Activated T-cell treated with anti-CD3 and anti-CD28 coated beads, Interleukin-2, amount 50 U/mL, for 1 hour (primary cell): ENCODE measurements at places on chromosomes 12 and 14.

GRCh38 chr14:54440476-54440872 lies 700 bp downstream of the CNIH1 start:
- DNase-seq, result no peak

- DNase-seq, result no peak
These were observed 216.9 kb upstream of the DIO2 start for GRCh38 chr14:80428171-80428570.

- DNase-seq, result no peak
These were observed 81.4 kb downstream of the TESC start for GRCh38 chr12:117017807-117018206.

DNA sequence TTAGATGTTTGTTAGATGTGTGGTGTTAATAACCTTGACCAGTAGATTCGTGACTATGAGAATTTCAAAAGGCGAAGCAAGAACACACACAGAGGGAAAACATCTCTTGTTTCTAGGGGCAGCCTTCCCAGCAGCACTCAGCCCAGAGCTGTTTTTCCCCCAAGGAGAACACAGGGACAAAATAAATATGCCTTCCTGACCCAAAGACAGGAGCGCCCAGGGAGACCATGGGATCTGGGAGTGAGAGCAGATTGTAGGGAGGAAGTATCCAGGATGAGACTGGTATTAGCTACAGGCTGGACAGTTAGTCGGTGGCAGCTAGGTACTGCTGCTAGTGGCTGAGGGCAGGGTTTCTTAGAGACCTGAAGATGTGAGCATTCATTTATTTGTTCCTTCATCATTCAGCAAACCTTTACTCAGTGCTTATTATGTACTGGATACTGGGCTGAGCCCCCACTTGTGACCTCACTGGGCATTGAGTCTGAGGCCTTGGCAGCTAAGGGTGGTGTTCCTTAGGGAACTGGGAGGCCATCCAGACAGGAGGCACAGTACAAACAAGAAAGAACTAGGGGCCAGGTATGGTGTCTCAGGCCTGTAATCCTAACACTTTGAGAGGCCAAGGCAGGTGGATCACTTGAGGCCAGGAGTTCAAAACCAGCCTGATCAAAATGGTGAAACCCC lies 469.8 kb downstream of the ZFP36L1 start:
- DNase-seq, result no peak

DNA sequence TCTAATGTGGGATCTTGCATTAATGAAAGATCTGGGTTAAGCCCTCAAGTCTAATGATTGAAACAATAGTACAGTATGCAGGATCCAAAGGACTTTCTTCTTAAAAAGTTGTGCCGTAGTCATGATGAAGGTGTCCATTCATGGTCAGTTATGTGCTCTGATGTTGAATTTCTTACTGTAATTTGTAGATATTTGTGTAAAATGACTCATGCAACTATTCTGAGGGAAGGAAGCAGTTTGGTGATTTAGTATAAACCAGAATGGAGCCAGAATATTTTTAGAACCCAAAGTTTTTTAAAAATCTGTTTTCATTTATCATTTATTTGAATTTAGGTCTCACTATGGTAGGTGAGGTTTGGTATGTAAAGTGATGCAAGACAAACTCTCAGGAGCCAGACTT lies 151.2 kb downstream of the AKAP6 start:
- no peak for DNase-seq

GRCh38 chr14:85471156-85471555 lies 58.8 kb upstream of the FLRT2 start:
- no peak for DNase-seq

- no peak for DNase-seq
These were observed 117.8 kb downstream of the PLXNC1 start for GRCh38 chr12:94265966-94266745.

DNA sequence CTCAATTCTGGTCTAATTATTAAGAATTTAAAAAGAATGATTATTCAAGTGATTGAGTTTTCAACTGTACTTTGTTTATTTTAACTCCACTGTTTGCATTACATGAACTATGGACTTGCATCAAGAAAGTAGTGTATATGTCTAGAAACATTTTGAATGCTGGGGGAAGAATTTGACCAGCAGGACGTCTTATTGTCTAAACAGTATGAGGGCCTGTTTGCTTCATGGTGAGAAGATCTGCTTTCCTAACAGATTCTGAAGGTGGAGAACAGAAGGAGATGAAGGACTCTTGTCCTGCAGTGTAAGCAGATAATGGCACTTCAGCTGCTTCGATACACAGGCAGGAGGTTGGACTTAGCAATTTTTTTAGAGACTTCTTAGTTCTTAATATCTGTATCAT lies 176.0 kb downstream of the DACT1 start:
- no peak for DNase-seq

- no peak for DNase-seq
These were observed at the start of gene RAB35 for GRCh38 chr12:120116441-120116791. Gene RAB35 (minus strand): TSS chr12:120116753. CDS start chr12:120116650, 103 bp downstream.

GRCh38 chr12:123906711-123907420 lies 65.8 kb downstream of the CCDC92 start:
- DNase-seq, result no peak

DNA sequence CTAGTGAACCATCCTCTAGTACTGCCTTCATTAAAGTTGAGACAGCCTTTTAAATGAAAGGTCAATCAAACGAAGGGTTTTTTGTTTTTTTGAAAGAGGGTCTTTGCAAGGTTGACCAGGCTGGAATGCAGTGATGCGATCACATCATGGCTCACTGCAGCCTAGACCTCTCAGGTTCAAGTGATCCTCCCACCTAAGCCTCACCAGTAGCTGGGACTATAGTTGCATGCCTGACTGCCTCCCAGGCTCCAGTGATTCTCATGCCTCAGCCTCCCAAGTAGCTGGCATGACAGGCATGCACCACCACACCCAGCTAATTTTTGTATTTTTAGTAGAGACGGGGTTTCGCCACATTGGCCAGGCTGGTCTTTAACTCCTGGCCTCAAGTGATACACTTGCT lies 114.6 kb upstream of the SINHCAF start:
- no peak for DNase-seq

DNA sequence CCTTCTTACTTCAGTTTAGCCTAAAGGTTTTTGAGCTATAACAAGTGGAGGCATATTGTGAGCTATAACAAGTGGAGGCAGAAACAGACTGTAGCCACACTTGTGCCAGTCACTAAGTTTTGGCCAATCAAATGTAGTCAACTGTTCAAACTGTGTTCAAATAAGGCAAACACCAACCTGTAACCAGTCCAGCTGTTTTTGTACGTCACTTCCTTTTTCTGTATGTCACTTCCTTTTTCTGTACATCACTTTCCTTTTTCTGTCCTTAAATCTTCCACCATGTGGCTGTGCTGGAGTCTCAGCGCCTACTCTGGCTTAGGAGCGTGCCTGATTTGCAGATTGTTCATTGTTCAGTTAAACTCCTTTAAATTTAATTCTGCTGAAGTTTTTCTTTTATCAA lies 79.7 kb downstream of the FUT8 start:
- no peak for DNase-seq

GRCh38 chr14:76181546-76181945 lies 29.8 kb downstream of the GPATCH2L start:
- no peak for DNase-seq

GRCh38 chr14:95537298-95538089 lies 2.6 kb downstream of the GLRX5 start:
- no peak for DNase-seq

- DNase-seq, result no peak
These were observed 4.3 kb upstream of the TRAF3 start for GRCh38 chr14:102772781-102773570.

DNA sequence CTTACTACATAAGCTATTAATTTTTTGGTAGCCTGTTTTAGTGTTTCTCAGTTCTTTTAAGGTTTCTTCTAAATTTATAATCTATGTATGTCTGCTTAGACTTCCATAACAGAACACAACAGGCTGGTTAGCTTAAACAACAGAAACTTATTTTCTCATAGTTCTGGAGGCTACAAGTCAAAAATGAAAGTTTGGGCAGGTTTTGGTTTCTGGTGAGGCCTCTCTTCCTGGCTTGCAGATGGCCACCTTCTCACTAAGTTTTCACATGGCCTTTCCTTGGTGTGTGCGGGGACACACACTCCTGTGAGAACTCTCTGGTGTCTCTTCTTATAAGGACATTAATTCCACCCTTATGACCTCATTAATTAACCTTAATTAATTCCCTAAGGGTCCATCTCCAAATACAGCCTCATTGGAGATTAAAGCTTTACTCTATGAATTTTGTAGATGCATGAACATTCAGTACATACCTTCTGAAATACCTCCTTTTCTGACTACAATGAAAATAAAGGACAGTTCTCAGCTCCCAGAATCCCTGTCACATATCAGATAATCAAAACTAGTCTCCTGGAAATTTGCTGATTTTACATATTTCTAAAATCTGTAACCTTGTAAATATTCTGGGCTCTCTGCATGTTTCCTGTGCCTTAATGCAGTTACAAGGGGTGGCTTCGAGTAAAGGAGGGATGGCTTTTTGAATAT lies 23.2 kb upstream of the BMAL2 start:
- DNase-seq, result no peak

GRCh38 chr12:122206111-122206881 lies 2.8 kb downstream of the B3GNT4 start:
- no peak for DNase-seq

- peak; percentile 85 for DNase-seq
These were observed 92.0 kb downstream of the SCARB1 start for GRCh38 chr12:124771462-124772288.

GRCh38 chr12:52648012-52648550 lies 3.9 kb downstream of the KRT2 start:
- no peak for DNase-seq

GRCh38 chr14:69317102-69317755 lies 57.3 kb downstream of the GALNT16 start:
- no peak for DNase-seq

DNA sequence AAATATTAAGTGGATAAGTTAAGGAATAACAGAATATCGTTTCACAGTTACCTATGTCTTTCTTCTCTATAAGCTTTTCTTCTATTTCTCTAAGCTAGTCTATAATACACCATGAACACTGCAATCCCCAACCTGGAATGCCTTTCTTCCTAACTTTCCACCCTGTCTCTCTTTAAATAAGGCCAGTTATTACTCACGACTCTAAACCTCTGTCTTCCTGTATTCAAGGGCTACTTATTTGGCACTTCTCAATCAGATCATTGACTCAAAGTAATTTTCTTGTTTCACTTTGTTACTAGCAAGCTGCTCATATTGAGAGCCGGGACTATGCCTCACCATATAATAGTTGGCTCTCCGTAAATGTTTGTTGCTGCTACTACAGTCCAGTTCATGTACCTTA lies 13.5 kb downstream of the FERMT2 start:
- no peak for DNase-seq

GRCh38 chr12:111467092-111467856 lies 61.6 kb downstream of the SH2B3 start:
- DNase-seq, result no peak

DNA sequence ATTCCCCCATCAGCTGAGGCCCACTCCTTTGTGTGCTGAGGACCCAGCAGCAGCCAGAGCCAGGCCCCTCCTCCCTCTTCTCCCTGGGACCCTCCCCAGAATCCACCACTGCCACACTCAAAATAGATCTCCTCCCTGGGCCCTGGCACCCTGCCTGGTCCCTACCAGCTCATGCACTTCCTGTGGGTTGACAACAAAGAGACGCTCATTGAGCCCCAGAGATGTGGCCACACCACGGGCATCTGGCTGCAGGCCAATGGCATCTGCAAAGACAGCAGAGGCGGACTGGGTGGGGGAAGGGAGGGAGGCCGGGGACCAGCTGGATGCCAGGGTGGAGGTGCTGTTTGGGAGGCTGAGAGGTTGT lies 16.0 kb upstream of the ENDOU start:
- DNase-seq, result peak; percentile 68

DNA sequence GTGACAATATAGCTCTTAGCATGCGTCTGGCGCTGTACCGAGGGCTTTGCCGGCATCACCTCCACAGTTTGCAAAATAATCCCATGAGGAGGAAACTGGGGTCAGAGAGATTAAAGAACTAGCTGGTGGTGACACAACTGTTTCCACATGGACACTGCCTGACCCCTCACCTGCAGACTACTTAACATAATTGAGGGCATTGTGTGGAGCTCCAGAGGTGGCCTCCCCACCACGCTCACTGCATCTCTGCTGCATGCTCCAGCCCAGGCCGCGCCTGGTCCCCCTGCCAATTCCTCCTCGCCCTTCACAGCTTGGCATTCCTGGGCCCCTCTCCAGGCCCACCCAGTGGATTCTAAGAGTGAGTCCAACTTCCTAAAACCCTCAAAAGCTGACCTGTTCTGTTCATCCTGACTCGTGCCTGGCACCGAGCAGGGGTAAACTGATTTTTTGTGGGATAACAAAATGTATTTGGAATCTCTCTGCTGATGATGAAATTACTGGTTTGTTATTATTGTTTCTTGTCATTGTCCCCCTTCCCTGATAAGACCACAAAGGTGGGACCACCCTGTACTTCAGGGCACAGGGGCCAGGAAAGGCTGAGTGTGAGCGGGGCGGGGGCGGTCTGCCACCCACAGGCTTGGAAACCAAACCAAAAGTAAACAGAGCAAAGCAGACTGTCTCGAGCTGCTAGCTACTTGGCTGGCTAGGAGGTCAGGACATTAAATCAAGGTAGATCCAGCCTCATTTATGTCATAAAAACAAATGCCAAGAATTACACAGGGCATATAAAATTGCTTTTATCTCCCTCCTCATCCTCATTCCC lies 40.6 kb downstream of the CHGA start:
- no peak for DNase-seq

GRCh38 chr12:69672195-69672594 lies 26.9 kb downstream of the BEST3 start:
- DNase-seq, result no peak

GRCh38 chr14:69091695-69092094 lies 61.2 kb downstream of the DCAF5 start:
- DNase-seq, result no peak

DNA sequence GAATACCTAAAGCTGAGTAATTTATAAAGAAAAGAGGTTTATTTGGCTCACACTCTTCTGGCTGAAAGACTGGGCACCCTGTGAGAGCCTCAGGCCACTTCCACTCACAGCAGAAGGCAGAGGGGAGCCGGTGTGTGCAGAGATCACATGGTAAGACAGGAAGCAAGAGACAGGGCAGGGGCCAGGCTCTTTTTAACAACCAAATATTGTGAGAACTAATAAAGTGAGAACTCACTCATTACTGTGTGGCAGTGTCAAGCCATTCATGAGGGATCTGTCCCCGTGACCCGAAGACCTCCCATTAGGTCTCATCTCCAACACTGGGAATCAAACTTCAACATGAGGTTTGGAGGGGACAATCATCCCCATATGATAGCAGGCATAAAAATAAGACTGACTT lies 180.8 kb upstream of the DIO3 start:
- no peak for DNase-seq

- DNase-seq, result no peak
These were observed 47.8 kb upstream of the EML1 start for GRCh38 chr14:99745307-99745951.

DNA sequence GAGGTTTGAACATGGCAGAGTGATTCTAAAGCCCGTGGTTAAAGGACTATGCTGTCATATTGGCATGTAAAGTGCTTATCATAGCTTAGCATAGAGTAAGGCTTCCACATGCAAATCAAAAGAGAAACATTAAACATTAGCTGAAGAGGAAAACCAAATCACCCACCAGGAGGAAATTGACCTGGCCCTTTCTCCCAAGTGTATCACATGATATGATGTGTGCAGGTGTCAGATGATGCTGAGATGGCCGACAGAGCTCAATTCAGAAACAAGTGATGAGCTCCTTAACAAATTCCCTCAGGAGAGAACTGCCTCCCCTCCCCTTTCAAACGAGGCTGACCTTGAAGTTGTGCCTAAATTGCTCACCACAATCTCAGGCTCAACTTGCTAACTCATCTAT lies 217.1 kb upstream of the BTG1 start:
- DNase-seq, result no peak
